ENCODE measurements at places on chromosomes 5 and 9.

- no peak for DNase-seq
Measured at GRCh38 chr9:133048595-133048994, 13.2 kb upstream of the CEL start.

DNA sequence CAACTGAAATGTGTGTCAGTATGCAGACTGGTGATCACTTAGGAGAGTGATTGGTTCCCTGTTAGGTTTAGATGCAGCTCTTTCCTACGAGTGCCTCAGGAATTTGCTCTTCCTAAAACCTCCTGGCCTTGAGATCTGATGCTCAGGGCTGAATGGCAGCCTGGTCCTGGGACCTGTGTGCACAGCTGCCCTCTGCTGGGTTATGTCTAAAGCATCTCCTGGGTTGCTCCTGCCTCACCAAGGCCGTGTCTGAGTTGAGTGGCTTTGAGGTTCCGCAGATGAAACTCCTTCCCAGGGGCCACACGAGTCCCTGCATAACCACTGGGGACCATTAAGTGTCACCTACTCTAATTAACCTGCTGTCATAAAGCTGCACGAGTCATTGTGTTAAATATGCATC lies 59.5 kb downstream of the MVB12B start:
- no peak for DNase-seq

- no peak for DNase-seq
Measured at GRCh38 chr9:116899337-116900006, 212.4 kb downstream of the TRIM32 start.

GRCh38 chr9:91156451-91157234 lies 205.1 kb downstream of the AUH start:
- DNase-seq, result no peak

- DNase-seq, result no peak
Measured at GRCh38 chr9:136648751-136649150, 14.0 kb upstream of the EGFL7 start.

Data from stimulated activated CD8-positive, alpha-beta memory T cell treated with anti-CD3 and anti-CD28 coated beads, Interleukin-4, amount 100 ng/mL, for 4 hours (primary cell).